Activated CD4-positive, alpha-beta T cell treated with anti-CD3 and anti-CD28 coated beads, Interleukin-2, amount 10 ng/mL, durations not matched to agents 24 days and 14 days (primary cell): ENCODE measurements at places on chromosomes 12 and 14.

DNA sequence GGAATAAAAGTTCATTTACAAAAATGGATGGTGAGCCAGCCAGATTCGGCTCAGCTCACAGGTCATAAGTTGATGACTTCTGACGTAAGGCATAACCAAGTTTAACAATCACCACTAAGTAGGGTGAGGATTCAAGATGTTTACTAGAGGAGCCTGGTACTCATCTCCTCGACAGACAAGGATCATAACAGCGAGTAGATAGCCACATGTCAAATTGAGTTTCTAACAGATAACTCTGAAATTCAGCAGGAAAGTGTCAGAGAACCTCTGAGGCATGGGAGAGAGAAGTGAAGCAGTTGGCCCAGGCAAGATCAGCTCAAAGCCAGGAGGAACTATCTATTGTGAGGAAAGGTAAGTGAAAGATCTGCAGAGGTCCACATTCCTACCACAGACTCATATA, 208.7 kb downstream of the NELL2 start:
- no peak for DNase-seq

GRCh38 chr12:121748571-121749265, 36.2 kb downstream of the TMEM120B start:
- DNase-seq: peak; percentile 61

GRCh38 chr14:104803280-104803911, 2.5 kb downstream of the ZBTB42 start:
- DNase-seq: no peak

DNA sequence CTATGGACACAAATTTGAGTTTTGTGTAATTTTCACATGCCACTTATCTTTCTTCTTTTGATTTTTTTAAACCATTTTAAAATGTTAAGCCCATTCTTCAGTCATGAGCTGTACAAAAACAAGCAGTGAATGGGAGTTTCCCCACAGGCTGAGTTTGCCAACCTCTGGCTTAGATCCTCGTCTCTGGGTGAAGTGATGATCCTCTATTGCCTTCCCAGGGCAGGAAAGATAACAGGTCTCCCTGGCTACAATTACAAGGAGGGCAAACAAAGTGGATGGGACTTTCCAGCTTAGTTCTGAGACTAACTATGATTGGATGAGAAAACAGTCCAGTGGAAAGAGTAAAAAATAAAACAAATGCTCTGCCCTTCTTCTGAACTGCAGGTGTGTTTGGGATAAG, 203.7 kb downstream of the SPTSSA start:
- no peak for DNase-seq

- DNase-seq: no peak
These were observed 67.9 kb upstream of the ESRRB start for GRCh38 chr14:76307786-76308780.
